ENCODE measurements at places on chromosomes 3 and 15.

DNA sequence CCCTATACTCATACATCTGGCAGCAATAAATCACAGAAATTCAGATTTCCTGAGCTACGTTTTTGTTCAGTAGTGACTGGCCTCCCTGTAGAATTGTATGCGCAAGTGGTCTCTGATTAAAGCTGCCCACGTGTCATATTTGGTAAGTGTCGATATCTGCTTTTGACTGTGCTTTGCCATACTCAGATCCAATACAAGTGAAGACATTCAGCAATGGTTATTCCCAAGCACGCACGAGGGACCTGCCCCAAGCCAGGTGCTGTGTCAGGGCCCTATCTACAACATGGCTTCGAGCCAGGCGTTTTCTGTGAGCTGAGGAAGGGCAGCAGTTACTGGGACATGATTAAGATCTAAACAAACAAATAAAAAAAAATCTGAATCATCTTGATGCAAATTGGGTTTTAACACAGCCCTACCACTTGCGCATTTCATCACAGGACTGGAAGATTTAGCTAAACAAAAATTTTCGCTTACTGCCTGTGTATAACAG lies 47.2 kb upstream of the ICE2 start:
- no peak for DNase-seq

DNA sequence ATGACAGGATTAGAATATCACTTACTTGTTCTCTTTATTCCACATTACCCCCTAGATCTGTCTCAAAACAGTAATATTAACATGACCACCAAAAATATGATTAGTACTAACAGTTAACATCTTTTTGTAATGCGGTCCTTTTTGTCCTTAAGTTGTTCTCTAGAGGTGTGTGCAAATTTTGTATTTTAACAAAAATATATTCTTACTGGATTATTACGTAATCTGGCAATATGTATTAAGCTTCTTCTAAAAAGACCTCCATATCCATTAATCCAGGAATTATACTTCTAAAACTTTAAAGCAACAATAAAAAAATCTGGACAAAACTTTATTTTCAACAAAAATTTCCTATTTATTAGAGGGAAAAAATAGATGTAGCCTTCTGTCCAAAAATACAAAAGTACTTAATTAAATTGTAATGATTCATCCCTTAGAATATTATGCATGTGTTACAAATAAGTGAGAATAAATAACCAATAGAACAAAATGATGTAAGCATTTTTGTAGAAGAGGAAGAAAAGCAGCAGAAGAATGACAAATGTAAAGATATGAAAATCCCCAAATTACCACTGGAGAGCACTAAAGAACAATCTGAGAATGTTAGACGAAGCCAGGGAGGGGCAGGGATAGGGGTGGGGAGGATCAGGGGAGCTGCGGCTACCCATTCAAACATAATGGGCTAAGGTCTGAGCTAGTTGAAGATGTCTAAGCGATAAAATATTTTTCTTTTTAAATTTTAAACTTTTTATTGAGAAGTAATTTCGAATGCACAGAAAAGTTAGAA lies 945.6 kb downstream of the MCTP2 start:
- no peak for DNase-seq

GRCh38 chr15:96343113-96344059 lies 12.9 kb downstream of the NR2F2 start:
- peak; percentile 50 for DNase-seq

DNA sequence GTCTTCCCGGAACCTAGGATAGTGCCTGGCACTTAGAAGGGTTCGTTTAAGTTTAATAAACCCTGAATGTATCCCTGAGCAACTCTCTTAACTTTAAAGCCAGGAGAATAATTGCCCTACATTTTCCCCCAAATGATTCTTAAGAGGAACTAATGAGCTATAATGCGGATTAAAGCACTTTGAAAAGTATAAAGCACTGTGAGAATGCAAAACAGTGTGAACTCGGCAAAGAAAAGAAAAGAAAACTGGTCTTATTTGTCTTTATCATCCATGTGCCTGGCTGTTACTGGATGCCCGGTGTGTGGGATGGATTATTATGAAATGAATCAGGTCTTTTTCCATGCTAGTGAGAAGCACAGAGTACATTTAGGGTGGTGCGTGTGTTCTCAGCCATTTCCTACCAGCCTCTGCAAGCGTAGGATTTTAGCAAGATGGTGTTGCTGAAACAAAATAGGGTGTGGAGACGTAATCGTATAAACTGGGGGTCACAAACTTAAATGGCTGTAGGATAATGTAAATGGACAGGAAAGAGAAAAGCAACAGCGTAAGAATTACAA lies 983 bp downstream of the KBTBD12 start:
- no peak for DNase-seq

DNA sequence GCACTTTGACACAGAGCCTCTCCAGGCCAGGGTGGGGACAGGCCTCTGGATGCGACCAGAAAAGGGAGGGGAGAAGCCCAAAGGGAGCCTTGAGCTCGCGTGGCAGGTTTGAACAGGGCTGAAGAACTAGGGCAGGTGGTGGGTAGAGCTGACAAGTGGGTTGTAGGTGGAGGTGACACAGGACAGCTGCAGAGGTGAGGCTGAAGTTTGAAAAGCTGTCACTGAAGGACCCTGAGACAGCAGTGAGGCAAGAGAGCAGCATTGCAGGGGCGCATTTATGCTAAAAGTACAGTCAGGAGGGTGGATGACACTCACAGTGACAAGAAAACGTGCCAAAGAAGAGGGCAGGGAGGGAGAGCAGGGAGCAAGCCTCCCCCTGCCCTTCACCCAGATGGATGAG lies 21.8 kb upstream of the EPB42 start:
- no peak for DNase-seq

- peak; percentile 72 for DNase-seq
Observed at GRCh38 chr3:20511863-20512505, 326.0 kb upstream of the SGO1 start.

DNA sequence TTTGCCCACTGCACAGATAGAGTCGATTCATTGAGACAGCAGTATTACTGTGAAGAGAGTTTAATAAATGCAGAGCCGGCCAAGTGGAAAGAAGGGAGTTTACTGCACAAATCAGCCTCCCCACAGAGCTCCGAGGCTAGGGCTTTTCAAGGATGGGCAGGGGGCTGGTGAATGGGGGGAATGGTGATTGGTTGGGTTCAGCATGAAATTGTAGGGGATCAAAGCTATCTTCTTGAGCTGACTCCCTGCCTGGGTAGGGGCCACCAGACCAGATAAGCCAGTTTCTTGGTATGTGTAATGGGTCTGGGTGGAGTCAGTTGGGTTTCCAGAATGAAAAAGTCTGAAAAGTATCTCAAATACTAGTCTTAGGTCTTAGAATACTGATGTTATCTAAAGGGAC lies 66.6 kb downstream of the SYNPR start:
- no peak for DNase-seq

- DNase-seq: no peak
Observed at GRCh38 chr3:29414468-29415224, 133.8 kb downstream of the RBMS3 start.

DNA sequence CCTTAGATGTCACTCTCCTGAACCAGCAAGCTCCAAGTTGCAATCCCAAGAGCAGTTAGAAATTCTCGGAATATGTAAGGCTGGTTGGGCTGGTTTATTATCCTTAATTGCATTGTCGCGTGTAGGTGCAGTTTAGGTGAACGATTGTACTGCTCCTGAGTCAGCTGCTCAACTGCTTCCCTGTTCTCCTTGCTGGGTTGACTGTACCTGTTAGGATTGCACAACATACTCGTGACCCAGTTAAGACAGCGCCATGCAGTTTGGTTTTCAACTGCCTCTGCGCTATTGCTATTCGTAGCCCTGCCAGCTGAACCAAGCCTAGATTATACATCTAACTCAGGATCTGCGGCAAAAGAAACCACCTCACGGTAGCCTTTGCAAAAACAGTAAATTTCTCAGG lies 41.0 kb downstream of the BCL2L10 start:
- no peak for DNase-seq

DNA sequence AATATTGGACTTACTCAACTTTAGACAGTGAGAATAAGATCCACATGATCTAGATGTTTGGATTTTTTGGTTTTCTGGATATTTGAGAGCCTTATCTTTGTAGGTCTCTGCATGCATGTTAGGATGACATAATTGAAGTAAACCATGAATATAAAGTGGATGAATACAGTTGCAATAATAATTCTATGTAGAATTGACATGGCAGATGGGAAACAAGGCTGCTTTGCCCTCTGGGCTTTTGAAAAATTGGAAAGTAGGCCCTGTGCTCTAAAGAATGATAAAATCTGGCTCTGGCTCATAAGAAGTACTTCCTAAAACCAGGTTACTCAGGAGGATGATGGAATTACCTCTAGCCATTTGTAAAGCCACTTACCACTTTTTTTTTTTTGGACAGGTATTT lies 86.9 kb downstream of the ZNF609 start:
- DNase-seq: no peak

DNA sequence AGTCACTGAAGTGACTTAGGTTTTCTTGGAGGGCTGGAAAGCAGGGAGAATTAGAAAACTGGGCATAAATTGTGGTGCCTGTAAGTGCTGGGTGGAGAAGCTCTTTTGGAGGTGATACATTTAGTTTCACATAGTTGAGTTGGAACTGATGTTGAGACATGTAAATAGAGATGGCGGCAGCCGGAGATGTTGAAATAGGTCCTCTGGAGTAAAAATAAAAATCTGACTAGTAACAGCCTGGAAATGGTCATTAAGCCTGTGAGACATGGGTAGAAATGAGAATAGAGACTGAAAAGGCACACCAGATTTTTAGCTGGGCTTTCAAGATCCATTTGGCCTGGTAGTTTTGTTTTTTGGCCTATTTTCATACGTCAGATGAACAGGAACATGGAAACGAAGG lies 2.9 kb upstream of the NIT2 start:
- DNase-seq: no peak

- DNase-seq: no peak
Observed at GRCh38 chr3:159881208-159881607, 107.4 kb upstream of the IL12A start.

- no peak for DNase-seq
Observed at GRCh38 chr3:106619-107018, 89.9 kb upstream of the CHL1 start.

- no peak for DNase-seq
Observed at GRCh38 chr15:73771385-73772045, 18.4 kb upstream of the INSYN1 start.

Data from fibroblast of pulmonary artery (primary cell).